Peyer's patch (tissue), 4 donors: ENCODE measurements at places on chromosomes 4 and X.

DNA sequence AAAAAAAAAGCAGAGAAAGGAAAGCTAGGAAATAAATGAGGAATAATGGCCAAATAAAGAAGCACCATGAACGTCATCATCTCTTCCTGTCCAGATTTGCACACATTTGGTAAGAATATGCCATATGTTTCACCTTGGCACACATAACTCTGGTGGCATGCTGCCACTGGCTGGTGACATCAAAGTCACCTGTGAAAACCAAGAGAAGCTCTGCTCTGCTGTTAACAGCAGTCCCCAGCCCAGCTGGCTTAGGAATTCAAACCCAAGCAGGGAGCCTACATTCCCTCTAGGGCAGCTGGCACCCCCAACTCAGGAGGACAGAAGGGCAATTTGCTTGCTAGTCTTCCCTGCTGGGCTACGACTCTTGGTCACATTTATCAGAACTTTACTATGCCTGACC lies 77.6 kb downstream of the RASL11B start:
- no peak for DNase-seq

- DNase-seq = no peak
These were observed 111.3 kb upstream of the ELOVL6 start for GRCh38 chr4:110309675-110310074.

DNA sequence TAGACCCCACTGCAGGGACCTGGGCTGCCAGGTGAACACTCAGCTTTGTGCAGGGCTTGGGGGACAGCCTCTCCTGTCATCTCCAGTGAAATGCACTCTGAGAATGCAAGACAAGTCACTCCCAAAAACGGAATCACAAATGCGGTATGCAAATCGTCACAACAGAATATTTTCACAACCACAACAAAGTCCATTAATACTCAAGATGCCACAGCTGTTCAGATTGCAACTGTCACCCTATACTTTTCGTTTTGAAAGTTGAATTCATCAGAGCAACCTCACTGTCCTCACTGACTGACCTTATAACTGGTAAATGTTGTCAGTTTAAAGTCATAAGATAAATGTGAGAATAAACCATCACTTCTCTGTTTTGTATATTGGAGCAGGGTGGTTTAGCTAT lies 16.6 kb downstream of the JAKMIP1 start:
- no peak for DNase-seq

GRCh38 chrX:65723706-65724105 lies 56.3 kb downstream of the MSN start:
- DNase-seq = no peak

- no peak for DNase-seq
These were observed 262.7 kb downstream of the RCHY1 start for GRCh38 chr4:75251547-75251946.

GRCh38 chrX:13473442-13474163 lies 95.8 kb upstream of the EGFL6 start:
- no peak for DNase-seq

GRCh38 chrX:49268702-49269009 lies 937 bp upstream of the PPP1R3F start:
- DNase-seq = no peak

DNA sequence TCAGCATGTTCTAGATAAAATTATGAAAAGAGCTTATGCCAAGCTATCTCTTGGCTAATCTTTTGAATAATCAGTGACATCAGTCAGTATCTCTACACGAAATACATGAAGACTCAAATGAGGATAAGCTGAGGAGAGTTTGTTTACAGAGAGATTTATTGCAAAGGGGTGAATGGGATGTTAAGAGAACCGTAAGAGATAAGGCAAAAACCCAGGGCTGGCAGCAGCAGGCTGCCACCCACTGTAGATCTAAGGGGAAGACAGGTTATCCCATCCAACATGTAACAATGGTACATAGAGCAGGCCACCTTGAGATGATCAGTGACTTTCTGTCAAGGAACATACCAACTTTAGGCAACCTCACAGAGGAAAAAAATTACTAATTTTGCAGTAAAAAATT lies 432.1 kb upstream of the NR3C2 start:
- no peak for DNase-seq

DNA sequence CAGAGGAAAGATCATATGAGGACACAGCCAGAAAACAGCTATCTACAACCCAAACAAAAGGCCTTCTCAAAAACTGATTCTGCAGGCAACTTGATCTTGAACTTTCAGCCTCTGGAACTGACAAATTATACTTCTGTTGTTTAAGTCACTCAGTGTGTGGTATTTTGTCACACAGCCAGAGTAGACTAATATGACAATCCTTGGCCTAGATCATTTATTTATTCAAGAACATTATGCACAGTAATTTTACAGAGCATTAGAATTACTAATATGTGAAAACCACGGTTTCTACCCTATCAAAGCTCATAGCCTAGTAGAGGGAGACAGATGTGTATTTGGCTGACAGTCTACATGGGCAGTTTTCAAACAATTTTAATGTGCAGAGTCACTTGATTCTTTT lies 167.8 kb upstream of the PCDH18 start:
- DNase-seq = no peak

- DNase-seq = no peak
These were observed 87.0 kb downstream of the RNF150 start for GRCh38 chr4:141046255-141046654.

GRCh38 chr4:126939401-126939800 lies 693.4 kb upstream of the INTU start:
- no peak for DNase-seq
